ENCODE measurements at places on chromosomes 5 and 9.

DNA sequence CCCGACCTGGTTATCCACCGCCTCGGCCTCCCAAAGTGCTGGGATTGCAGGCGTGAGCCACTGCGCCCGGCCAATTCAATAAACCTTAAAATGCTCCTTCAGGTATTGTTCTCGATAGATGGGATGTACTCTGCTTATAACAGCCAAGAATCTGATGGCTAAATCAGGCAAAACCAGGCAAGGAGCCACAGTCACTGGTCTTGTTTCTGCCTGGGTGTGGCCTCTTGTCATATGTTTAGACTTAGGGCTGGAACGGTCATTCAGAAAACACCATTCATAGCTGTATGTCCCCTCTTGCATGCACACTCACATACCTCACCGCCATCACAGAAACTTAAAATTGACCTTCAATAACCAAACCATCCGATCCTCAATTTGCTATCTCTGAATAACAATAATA lies 7.7 kb downstream of the FAM219A start:
- no peak for DNase-seq

GRCh38 chr9:137793196-137793841 lies 84.3 kb upstream of the CACNA1B start:
- DNase-seq = no peak

DNA sequence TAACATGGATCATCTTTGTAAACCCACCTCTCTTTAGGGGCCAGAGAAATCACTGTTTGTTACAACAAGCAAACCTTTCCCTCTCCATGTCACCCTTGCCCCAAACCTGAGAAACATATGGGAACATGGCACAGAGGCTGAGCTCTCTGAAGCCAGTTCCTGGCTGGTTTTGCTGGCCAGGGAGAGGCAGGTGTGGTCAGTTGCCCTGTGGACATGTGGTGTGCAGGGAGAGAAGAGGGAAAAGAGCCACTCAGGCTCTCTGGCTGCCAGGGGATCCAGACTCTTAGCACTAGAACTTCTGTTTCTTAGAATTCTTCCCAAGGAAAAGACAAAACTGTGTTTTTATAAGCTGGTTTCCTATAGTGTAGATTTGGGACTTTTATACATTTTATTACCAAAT lies 4.6 kb upstream of the CATSPER3 start:
- DNase-seq = no peak

DNA sequence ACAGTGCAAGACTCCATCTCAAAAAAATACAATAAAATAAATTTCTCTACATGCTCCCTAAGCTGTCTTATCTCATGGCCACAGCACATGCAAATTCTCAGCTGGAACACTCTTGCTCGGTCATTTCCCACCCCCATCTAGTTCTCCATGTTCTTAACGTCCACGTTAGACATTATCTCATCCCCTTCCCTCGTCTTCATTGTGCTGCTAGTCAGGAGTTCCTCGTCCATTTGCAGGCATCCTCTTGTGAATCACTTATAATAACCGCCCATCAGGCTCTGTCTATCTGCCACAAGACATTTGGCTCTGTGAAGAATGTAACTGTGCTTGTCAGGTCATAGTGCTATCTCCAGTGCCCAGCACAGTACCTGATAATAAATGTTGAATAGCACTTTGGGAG lies 32.9 kb upstream of the GOLGA1 start:
- DNase-seq = no peak

- no peak for DNase-seq
Observed at GRCh38 chr5:68557162-68557936, 341.8 kb downstream of the PIK3R1 start.

- no peak for DNase-seq
Observed at GRCh38 chr5:31232273-31232888, 38.9 kb downstream of the CDH6 start.

DNA sequence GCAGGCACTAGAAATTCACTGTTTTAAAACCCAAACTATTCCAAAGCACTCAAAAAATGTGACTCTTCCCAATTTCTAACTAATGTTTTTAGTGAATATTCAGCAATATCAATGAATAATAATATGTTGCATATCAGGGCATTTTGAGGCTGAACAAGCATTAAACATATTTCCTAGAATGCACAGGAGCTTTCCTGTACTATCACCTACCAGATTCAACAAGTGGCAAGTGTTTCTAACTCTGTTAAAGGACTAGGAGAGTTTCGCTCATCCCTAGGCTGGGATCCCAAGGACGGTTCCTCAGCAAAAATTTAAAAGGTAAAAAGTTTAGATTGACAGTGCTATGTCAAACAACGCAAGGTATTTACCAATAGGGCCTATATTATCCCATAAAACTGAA lies 21.0 kb downstream of the GNE start:
- no peak for DNase-seq

- no peak for DNase-seq
Observed at GRCh38 chr9:6488395-6488794, 75.4 kb downstream of the UHRF2 start.

DNA sequence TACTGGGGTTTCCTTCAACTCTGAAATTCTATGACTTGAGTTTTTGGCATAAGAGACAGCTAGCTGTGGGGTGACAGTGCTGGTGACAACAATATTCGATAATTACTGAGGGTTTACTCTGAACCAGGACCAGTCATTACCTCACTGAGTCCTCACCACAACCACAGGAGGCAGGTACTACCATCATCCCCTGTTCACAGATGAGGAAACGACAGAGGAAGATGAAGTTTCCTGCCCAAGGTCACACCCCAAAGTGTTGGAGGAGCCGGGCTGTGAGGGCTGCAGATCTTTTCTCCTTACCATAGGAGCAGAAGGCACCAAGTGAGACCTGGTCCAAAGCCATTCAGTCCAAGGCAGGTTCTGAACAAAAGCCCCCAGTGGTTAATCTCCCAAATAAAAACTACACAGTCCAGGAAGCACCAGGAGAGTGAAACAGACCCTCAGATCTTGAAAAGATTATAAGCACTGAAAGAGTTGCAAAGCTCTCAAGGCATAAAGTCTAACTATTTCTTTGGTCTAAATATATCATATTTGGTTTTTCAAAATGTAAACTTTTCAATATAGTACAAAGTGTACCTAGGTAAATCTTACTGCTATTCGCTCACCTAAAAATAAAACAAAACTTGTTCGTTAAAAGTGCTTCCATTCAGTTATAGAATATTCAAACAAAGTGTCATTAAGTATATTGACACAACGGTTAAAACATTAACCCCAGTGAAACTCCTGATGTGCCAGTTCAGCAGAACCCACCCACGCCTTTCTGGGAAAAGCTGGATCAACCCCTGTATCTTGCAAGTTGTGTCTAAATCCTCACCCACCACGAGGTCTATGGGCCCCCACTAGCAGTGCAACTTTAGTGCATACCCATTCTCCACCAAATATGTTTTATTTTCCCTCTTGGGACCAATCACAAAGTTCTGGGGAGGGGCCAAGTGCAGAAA lies 82.6 kb upstream of the EQTN start:
- DNase-seq = no peak

DNA sequence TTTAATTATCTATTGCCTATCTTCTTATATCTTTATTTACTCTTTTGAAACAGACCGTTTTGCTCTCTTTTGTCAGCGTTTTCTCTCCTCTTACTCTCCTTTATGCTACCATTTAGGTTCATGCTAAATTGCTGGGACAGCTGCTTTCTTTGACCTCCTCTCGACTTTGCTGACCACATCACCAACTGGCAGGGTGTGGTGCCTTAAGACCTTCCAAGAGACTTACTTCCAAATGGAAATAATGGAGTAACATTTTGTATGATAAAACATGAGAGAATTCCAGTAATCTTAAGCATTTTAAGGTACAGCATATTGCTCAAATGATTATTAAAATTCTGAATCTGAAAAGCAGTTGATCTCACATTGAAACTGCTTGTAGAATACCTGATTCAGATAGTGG lies 71.5 kb upstream of the MEF2C start:
- no peak for DNase-seq

DNA sequence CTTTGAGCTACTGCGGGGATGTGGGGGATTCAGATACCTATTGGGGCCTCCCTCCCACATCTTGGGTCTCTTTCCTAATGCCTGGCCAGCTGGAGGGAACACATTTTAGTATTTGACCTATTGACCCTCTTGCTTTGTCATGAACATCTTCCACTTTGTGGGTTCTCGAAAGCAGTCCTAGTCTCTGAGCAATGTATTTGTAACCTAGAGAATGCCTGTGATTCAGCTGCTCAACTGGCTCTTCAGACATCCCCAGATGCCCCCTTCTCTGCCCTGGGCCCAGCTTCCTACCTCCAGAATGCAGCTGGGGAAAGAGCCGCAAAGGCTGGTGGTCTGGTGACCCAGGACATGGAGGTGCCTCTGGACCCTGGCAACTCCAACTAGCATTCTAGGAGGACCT lies 32.2 kb downstream of the APTX start:
- no peak for DNase-seq

- no peak for DNase-seq
Observed at GRCh38 chr5:158543539-158544387, 556.0 kb downstream of the EBF1 start.

DNA sequence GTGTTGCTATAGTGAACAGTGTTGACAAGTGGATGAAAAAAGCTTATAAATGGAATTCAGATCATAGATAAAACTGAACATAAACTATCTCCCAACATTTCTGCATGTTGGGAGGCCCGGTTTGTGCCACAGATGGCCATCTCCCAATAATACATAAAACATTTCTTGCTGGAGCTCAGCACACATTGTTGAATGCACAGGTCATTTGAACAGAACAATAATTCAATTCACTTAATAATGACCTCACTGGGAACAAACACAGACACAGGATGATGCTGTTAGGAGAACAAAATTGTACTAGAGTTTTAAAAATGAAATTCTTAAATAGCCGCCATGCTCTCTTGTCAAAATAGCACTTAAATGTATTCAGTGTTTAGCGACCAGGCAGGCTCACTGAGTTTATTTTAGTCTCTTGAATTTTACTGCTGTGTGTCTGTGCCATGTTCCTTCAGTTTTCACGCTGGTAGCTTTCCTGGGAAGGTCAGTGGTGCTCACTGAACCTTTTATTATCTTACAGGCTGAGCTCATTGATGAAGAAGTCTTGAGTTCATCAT lies 85.0 kb upstream of the SSBP2 start:
- no peak for DNase-seq

- DNase-seq = no peak
Observed at GRCh38 chr9:3900673-3901318, 375.0 kb upstream of the RFX3 start.

- no peak for DNase-seq
Observed at GRCh38 chr9:132369421-132369820, 14.6 kb upstream of the SETX start.
